ENCODE measurements at places on chromosomes 3 and 15. TPM values are rescaled to one million over a fixed set of nuclear protein-coding genes. Genes with fewer than 3 reads are reported as not detected.
A peak's percentile ranks its signal among the peaks of the same experiment; 100 is the strongest.

DNA sequence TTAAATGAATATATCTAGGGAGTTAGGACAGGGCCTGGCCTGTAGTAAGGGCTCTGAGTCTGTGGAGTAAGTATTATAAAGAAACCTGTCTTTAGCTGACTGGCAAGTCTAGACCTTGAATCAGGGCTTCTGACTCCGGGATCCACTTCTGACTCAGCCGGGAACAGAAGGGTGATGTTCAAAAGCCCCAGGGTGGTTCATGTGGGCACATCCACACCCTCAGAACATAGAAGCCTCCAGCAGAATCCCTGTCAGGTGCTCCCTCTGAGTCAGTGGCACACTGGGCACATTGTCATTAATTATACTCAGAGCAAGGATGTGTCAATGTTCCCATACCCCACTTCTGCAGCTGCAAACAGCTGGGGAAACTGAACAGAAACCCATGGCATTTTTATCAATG lies 26.7 kb upstream of the SNRK start:
- DNase-seq, result peak; percentile 28

DNA sequence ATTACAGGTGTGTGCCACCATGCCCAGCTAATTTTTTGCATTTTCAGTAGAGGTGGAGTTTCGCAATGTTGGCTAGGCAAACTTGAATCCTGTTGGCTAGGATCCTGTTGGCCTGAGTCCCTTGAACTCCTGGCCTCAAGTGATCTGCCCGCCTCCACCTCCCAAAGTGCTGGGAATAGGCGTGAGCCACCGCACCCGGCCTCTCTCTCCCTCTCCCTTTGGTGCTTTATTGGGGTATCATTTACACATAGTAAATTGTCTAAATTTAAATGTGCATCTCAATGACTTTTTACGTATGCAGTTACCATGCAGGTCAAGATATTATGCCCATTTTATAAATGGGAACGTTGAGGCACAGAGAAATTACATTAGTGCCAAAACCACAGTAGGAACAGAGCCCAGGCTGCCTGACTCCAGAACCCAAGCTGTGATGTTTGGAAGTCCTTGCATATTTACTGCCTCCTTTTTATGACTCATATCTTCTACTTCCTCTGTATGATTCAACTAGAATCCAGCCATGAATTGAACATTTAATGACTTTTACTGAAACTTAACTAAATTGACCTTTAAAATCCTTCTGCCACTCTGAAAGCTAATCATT lies 34.0 kb upstream of the RPP14 start:
- DNase-seq, result peak; percentile 93

The ZKSCAN7 gene
- polyA plus RNA-seq, result 3.1 TPM

GRCh38 chr3:161550491-161551195 lies 54.0 kb downstream of the OTOL1 start:
- no peak for DNase-seq

Data from GM23248 (cell line).